Gastroesophageal sphincter (tissue), 4 donors: ENCODE measurements at places on chromosomes 2 and 18. TPM values are rescaled to one million over a fixed set of nuclear protein-coding genes. Genes with fewer than 3 reads are reported as not detected.

The RAB27B gene
- total RNA-seq = 0.31 TPM

The ELOA2 gene
- total RNA-seq = not detected

The MAPK4 gene
- 13.7 TPM for total RNA-seq

The MCEE gene
- total RNA-seq = 23.7 TPM

The GALNT14 gene
- total RNA-seq = 0.62 TPM

The STON1 gene
- total RNA-seq = 161 TPM

The ZSWIM2 gene
- total RNA-seq = not detected
